AG08396 (cell line): ENCODE measurements at places on chromosomes 5 and 9.
A peak's percentile ranks its signal among the peaks of the same experiment; 100 is the strongest.

DNA sequence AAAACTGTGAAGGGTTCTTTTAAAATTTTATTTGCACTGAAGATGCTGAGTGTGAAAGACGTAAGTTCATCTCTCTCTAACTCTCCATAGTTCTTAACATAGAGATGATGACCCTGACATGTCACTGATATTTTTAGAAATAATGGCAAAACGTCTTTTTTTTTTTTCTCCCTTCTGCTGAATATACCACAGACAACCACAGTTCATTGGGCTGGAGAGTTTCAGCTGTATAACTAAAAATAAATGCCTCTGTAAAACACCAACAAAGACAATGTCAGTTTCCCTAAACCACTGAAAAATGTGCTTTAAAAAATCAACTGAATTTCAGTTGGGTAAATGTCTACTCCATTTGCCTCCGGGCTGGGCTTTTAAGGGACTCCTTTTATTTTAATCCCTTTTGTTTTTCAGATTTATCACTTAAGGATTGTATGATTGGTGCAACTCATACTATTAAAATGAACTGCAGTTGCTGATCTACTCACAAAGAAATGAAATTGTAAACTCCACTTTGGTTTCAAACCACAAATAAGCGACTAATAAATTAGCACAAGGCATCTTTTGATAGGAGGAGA lies 830.9 kb upstream of the WWC1 start:
- DNase-seq = no peak

- peak; percentile 78 for DNase-seq
These were observed 67.8 kb downstream of the FAT2 start for GRCh38 chr5:151523335-151523734.

GRCh38 chr9:9117866-9118265 lies 1318.3 kb upstream of the DMAC1 start:
- no peak for DNase-seq

GRCh38 chr9:9563817-9564216 lies 1049.0 kb downstream of the PTPRD start:
- DNase-seq = no peak

DNA sequence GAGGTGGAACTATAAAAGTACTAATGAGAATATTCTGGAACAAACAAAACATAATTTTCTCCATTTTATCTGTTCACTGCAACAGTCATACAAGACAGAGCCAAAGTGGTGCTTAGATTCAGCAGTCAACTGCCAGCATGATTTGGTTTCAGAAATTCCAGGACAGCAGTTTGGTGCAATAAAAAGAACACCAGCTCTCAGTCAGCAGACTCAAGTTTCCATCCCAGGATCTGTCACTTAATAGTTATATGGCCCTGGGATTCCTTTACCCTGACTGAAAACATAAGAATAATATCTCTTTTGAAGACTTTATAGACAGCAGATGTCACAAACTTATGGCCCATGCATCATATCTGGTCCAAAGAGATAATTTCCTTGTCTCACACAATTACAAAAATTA lies 92.8 kb upstream of the RASEF start:
- no peak for DNase-seq

- no peak for DNase-seq
These were observed 2.8 kb downstream of the ADRB2 start for GRCh38 chr5:148829248-148829594.

DNA sequence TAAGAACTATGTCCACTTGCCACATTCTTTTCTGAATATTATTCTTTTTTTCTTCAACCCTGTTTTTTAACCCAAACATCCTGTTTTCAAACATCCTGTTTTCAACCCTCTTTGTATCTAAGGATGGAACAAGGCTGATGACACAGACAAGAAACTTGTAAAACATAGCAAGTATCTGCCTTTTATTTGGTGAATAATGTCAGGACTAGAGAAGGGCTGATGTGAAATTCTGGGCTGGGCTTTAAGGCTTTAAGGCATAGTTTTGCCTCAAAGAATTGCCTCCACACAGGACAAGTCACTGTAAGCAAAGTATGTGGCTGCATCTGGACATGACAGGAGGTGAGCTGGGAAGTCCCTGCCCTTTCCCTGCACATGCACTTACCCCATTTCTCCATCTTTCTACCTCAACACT lies 42.5 kb upstream of the RIC1 start:
- peak; percentile 10 for DNase-seq

DNA sequence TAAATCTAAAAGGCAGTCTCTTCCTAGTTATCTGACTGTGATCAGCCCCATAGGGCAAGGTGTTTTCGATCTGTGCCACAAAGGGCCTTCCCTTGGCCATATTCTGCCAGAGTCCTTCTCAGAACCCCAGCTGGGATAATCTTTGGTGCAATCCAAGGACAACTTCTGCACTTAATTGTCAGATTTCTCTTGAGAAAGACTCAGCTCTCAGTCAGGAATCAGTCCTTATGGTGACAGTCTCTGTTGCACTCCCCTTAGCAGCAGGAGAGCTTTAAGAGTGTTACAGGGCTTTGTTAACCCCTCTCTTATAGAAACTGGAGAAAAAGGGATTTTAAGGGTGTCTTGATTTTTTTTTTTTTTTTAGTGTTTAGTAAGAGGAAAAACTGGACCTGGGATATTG lies 15.4 kb upstream of the RFX3 start:
- no peak for DNase-seq

DNA sequence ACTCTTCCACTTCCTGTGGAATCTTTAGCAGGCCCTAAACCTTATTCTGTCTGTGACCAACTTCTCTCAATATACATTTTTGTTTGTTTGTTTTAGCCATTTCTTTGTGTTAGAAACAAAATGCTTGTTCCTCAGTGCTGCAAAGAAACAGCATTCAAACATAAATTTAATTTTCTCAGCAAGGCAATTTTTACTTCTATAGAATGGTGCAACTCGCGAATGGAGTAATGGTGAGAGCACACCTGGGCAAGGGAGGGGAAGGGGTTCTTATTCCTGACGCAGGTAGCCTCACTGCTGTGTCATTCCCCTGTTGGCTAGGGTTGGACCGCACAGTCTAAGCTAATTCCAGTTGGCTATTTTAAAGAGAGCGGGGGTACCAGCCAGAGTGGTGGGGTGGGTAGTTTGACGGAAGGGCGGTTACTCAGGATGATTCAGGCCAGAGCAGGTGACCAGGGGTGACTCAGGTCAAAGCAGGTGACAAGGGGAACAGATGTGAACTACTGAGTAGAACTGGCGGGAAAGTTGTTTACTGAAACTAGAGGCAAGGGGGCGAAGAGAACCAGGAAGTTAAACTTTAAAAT lies 21.4 kb downstream of the ZNF169 start:
- no peak for DNase-seq

GRCh38 chr5:125256296-125256695 lies 509.9 kb upstream of the ZNF608 start:
- no peak for DNase-seq

GRCh38 chr5:140072812-140073211 lies 29.7 kb upstream of the NRG2 start:
- no peak for DNase-seq

DNA sequence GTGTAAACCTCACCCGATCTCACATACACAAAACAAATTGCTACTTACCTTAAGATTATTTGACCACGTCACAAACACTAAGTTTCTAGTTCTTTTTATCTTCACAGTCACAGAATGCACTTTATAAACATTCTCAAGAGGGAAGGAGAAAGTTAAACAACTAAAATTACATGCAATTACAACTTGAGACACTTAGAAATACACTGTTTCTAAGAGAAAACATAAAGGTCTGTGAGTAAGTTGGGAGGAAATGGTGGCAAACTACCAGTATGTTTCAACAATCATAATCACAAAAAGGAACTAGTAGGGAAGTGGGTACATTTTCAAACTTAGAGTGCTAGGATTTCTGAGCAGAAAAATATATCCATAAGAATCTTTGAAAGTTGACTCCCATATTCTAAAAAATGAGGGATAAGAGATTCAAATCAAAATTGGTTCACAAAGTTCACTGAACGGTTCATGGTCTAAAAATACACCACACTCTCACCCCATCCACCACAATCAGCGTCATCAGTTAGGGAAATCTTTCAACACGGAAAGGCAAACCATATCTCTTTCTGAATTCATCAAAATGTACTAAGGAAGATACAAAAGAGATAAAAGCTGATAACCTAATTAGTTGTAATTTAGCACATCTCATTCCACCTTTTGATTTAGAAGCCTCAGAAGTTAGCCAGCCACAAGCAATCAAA lies 182.6 kb downstream of the BNC2 start:
- DNase-seq = no peak
